Mucosa of descending colon (tissue), 3 donors: ENCODE measurements at places on chromosomes 7 and 10.
A peak's percentile ranks its signal among the peaks of the same experiment; 100 is the strongest.

DNA sequence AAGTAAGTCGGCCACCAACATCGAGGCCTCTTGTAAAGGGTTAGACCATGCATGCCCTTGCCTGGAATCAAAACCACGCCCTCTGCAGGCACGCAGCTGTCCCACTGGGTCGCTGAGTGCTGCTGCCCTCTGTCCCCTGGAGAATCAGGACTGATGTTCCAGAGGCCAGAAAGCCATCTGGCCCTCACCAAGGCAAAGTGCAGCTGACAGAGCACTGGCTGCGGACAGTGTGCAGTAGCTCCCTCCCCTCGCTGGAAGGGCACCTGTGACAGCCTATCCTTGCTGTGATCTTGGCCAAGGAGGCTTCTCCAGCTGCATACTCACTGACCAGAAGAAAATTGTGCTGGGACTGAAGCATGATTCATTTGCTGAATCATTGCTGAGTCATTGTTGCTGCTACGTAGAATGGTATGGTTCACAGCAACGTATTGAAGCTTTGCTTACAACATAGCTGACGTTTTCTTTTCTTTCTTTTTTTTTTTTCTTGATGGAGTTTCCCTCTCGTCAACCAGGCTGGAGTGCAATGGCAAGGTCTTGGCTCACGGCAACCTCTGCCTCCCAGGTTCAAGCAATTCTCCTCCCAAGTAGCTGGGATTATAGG lies 30.4 kb downstream of the DDC start:
- DNase-seq = no peak

DNA sequence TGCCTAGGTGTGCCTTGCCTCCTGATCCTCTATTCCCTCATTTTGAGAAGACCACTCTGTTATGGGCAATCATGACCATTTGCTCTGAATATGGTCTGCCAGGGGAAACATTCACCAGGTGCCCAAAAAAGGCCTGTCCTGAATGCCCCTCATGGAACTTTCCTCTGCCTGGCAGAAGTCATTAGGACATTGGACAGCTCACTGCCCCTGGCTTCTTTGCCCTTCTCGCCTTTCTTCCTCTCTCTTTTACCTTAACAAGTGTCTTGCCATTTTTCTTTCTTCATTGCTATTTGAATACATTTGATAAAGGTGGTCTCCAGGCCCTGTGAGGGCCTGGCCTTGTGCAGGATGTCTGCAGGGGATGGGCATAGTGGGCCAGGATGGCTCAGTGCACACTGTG lies 20.3 kb downstream of the MBL2 start:
- DNase-seq = no peak

- no peak for DNase-seq
Measured at GRCh38 chr10:59433720-59434428, 71.5 kb upstream of the FAM13C start.

DNA sequence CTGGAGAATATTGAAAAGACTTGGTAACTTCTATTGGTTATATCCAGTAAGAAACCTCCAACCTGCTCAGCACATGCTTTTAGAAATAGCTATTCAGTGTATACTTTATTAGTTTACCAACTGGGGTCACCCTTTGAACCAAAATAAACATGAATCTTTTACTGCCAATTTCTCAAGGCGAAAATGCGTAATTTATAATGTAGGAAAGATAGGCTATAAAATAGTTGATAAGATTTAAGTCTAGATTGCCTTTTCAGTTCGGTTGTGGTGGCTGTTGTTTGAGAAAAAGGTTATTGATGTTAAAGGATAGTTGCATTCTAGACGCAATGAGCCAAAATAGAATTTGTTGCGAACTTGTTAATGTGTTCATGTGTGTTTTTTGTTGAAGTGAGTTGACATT lies 82.6 kb upstream of the OIT3 start:
- DNase-seq = no peak

DNA sequence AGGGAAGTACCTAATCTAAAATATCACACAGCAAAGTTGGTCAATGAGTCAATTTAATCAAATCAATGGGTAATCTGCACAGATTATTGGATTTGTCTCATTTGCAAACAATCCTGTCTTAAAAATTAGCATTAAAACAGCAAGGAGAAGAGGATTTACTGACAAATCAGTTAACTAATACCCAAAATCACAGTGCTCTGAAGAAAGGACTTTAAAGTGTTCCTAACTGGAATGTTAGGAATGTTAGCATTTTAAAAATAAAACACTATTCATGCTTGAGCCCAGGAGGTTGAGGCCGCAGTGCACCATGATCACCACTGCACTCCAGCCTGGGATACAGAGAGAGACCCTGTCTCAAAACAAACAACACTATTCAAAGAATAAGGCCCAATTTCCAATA lies 83.1 kb downstream of the CHCHD3 start:
- no peak for DNase-seq

GRCh38 chr10:119748871-119749270 lies 23.0 kb downstream of the INPP5F start:
- no peak for DNase-seq

DNA sequence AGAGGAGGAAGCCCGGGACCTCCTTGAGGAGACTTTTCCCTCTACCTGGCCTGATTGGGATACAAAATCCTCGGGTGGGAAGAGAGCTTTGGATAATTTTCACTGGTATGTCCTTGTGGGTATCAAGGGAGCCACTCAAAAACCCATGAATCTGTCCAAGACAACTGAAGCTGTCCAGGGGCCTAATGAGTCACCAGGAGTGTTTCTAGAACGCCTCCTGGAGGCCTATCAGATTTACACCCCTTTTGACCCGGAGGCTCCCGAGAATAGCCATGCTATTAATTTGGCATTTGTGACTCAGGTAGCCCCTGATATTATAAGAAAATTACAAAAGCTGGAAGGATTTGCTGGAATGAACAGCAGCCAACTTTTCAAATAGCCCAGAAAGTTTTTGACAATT lies 38.6 kb downstream of the ZNF25 start:
- DNase-seq = no peak

DNA sequence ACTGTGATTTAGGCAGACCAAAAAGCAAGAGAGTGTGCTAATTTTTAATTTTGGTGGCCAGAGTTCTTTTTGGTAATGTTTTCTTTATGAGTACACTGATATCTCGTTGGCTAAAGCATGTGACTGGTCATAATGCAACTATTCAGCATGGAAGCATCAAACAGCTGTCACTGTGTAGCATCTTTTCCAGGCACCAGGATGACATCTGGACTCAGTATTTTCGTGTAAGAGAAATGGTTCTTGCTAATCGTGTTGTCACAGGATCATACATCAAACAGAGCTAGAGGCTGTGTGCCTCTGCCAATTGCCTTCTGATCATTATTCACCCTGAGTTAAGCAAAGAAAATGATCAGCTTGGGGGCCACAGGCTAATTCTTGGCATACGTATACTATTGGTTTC lies 118.9 kb downstream of the SND1 start:
- DNase-seq = no peak

- no peak for DNase-seq
Measured at GRCh38 chr7:143050931-143051330, 1.2 kb upstream of the OR6V1 start.

DNA sequence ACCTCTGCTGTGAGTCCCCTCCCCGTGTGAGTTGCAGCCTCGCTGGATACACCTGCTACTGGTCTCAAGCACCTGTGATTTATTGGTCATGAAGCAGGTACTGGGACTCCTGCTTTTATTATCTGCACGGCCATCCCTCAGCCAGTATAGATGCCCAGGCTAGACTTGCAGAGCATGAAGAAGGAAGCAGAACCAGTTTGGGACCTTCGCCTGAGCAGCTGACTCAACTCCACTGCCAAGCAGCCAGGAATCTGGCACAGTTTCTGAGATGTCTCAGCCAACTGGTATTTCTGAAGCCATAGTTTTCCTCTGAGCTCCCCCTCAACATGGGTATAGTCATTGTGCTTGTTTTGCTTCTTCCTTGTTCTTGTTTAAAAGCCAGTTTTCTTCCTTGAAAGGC lies 28.0 kb upstream of the SLC39A12 start:
- peak; percentile 9 for DNase-seq

GRCh38 chr7:11593322-11593721 lies 238.7 kb downstream of the THSD7A start:
- no peak for DNase-seq

GRCh38 chr7:55234408-55234807 lies 130.7 kb upstream of the LANCL2 start:
- DNase-seq = no peak

DNA sequence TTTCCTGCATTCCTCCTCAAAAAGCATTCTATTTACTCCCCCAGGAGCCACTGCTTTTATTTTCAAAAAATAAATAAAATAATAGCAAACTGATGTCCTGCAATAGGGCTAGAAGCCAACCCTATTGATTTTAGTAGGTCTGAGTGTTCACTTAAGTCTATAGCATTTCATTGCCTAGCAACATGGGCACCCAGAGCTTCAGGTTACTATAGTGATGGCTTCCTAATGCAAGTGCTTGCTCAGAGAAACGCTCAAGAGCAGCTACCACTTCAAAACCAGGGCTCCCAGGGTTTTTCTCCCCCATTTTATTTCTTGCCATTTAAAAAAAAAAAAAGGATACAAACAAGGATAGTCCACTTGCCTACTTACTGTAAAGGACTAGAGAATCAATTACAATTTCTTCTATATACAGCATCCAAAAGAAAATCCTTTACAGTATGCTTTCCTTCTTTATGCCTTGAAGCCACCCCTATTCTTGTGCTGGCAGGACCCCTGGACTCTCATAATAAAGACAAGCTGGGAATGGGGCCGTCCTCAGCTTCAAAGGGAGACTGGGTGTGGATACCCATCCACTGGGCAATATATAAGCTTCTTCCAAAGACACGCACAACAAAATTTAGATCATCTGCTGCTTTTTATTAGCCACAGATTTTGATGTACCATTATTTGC lies 133.3 kb downstream of the VPS41 start:
- DNase-seq = no peak

GRCh38 chr10:120897343-120897742 lies 46.2 kb downstream of the WDR11 start:
- DNase-seq = no peak

DNA sequence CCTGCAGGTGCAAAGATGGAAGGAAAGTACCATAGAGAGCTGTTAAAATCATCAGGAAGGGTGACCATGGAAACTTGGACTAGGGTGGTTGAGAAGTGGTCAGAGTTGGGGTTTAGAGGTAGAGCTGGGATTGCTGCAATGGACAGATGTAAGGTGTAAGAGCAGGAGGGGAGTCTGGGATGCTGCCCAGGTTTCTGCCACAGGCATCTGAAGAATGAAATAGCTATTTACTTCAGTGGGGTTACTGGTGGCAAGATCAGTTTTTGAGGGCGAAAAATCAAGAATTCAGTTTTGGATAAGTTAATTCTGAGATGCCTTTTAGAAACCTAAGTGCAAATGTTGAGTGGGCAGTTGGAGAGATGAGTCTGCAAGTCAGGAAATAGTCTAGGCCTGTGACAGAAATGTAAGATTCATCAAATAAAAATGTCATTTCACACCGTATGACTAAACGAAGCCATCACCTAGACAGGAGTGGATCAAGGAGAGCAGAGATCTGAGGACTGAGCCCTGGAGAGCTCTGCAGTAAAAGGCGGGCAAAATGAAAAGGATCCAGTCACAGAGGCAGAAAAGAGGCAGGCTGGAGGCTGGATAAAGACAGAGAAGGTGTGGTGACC lies 22.7 kb upstream of the TOMM7 start:
- no peak for DNase-seq

- no peak for DNase-seq
Measured at GRCh38 chr7:75772081-75773077, at the start of gene CCL26. TSS of gene CCL26 (minus strand) at chr7:75772211. CDS start at chr7:75772176, 35 bp downstream.

GRCh38 chr10:78438907-78439809 lies 405.5 kb downstream of the RPS24 start:
- DNase-seq = no peak

GRCh38 chr7:40645197-40645596 lies 510.4 kb downstream of the SUGCT start:
- no peak for DNase-seq

DNA sequence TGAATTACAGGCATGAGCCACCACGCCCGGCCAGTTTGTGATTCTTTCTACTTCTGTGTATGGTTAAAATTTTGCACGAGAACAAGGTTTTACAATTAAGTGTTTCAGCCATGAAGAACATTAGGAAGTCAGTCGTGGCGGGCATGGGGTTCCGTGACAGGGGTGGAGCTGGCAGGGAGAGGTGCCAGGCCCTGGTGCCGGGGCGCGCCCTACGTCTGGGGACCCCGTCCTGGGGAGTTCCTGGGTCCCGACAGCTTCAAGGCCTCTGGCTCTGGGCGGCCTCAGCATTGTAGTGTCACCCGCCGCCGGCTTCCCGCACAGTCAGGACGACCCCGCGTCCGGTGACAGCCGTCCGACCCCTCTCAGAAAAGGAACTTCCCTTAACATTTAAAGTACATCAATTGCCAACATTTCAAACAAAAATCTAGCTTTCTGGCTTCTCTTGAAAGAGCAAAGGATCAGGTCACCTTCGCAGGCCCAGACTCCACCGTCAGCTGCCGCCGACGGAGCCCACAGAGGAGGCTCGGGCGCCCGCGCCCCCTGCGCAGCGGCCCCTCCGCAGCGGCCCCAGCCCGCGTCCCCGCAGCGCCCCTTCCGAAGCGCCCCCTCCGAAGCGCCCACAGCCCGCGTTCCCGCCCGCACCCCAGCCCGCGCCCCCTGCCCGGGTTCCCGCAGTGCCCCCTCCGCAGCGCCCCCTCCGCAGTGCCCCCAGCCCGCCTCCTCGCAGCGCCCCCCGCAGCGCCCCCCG lies 23.2 kb upstream of the MKI67 start:
- peak; percentile 48 for DNase-seq

GRCh38 chr7:64871761-64872160 lies 31.3 kb upstream of the ZNF273 start:
- no peak for DNase-seq

DNA sequence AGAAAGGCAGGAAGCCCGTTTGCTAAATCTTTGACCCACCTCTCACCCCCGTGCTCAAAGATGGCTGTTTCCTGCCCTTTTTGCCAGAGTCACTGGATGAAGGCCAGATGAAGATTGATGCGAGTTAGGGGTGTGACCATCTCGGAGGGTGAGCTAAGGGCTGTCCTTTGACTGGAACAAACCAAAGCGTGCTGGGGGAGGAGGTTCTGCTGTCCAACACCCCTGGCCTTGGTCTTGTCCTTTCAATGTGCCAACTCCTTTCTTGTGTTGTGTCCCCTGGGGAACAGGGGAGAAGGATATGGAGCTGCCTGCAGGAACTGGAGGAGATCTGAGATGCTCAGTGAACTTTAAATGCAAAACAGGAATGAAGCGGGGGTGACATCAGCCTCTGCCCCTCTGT lies 90.3 kb upstream of the ADAM12 start:
- no peak for DNase-seq
